ENCODE measurements at places on chromosomes 13 and 19.

GRCh38 chr13:79385694-79386093 lies 20.4 kb downstream of the RBM26 start:
- DNase-seq = no peak

DNA sequence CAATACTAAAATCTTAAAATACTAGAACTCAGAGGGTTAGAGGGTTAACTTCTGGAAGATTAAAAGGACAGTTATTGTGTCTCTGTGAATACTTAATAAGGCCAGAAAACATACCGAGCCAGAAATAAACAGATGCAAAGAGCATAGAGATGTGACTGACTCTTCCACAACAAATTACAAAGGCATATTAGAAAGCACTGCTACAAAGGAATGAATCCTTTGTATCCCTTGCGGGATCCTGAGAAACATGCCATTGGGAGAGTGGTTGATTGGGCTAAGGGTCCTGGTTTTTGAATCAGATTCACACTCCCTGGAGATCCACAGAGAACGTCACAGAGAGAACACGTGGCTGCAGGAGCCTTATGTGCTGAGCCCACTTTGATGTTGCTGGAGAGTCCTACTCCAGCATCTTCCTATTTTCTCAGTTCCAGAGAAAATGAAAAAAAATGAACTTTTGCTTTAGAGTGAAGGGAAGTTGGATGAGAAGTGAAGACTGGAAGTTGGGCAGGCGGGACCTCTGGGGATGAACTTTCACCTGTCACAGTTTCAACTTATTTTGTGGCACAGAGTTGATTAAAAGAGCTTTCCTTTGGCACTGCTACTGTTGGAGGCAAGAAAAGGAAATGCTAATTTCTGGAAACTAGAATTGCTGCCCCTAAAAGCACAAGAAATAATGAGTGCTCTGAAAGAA lies 309.9 kb downstream of the DCT start:
- DNase-seq = no peak

- DNase-seq = no peak
Measured at GRCh38 chr19:47432091-47432490, 12.8 kb upstream of the MEIS3 start.

- peak; percentile 60 for DNase-seq
Measured at GRCh38 chr19:54481326-54481930, 8.3 kb upstream of the CDC42EP5 start.

DNA sequence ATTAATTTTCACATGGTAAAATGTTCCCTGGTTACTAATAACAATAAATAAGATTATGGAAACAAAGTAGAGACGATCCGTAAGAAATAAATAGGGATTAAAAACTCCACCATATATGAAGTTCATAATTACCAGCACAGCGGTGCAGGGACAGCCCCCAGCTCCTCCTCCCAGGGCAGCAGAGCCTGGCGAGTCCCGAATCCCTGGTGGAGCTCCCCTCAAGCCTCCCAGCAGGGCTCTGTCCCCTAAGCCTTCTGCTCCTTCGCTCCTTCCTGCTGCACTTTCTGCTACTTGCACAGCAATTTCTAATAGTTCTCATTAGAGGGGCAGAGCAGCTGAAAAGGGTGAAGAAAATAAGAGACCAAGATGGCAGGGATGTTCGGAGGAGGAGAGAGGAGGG lies 43.6 kb downstream of the RASA3 start:
- DNase-seq = no peak

- DNase-seq = no peak
Measured at GRCh38 chr19:47096721-47097120, 16.9 kb downstream of the ZC3H4 start.

DNA sequence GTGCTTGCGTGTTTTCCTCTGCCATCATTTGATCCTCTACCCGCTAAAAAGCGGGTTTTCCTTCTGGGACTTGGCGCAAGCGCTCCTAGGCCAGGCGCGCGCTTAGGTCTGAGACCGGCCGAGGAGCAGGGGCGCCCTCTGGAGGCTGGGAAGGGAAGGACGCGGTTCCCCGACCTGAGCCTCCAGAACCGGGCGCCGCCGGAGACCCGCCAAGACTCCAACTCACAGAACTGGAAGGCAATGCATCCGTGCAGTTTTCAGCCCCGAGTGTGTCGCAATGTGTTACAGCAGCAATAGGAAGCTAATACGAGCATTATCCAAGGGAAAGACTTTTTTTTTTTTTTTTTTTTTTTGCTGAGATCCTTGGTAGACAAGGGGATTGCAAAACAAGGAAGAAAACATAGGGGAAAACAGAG lies 190.9 kb downstream of the COL4A1 start:
- peak; percentile 68 for DNase-seq

- no peak for DNase-seq
Measured at GRCh38 chr19:17679526-17680229, 8.5 kb downstream of the UNC13A start.

DNA sequence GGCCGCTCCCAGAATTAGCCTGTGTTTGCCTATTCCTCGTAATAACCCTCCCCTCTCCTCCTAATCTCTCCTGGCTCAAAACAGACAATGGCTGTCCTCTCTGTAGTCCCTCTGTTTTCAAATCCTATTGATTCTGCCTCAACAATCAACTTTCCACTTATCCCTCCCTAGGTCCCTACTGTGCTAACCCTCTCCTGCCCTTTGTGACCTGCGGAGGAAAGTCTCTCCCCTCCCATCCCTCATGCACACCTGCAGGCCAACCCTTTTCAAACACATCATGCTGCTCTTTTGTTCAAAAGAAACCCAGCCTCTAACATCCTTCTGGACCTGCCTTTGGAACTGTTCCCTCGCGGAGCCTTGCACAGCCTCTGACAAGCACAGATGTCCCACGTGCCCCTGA lies 37.3 kb downstream of the CILP2 start:
- no peak for DNase-seq

- DNase-seq = no peak
Measured at GRCh38 chr13:35621989-35622388, 145.5 kb upstream of the MAB21L1 start.
